ENCODE measurements at places on chromosomes 2 and 18.
A peak's percentile ranks its signal among the peaks of the same experiment; 100 is the strongest.

GRCh38 chr2:59752071-59752470, 801.4 kb downstream of the BCL11A start:
- DNase-seq = no peak

- no peak for DNase-seq
These were observed 216.3 kb upstream of the PARD3B start for GRCh38 chr2:204329016-204329415.

GRCh38 chr2:71844967-71845366, 302.7 kb downstream of the CYP26B1 start:
- DNase-seq = no peak

GRCh38 chr18:13180614-13181375, 37.8 kb upstream of the LDLRAD4 start:
- no peak for DNase-seq

DNA sequence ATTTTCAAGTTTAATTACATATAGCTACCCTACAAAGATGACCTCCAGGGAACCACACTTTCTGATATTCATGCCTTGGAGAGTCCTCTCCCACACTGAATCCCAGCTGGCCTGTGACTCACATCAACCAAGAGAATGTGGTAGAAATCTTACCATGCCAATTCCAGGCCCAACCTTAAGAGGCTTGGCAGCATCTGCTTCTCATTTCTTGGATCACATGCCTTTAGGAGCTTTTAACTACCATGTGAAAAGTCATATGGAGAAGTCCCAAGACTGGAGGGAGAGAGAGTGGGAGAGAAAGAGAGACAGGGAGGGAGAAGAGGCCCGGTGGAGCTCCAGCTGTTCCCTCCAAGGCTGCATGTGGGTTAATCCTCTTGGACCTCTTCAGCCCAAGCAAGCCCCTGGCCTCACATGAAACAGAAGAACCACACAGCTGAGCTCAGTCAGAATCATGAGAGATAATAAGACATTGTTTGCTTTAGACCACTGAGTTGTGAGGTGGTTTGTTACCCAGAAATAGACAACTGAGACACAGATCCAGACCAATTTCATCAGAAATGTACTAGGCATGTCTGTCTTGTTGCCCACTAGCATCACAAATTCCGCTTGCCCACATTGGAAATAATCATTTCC, 190.7 kb downstream of the MTCL1 start:
- DNase-seq = no peak

DNA sequence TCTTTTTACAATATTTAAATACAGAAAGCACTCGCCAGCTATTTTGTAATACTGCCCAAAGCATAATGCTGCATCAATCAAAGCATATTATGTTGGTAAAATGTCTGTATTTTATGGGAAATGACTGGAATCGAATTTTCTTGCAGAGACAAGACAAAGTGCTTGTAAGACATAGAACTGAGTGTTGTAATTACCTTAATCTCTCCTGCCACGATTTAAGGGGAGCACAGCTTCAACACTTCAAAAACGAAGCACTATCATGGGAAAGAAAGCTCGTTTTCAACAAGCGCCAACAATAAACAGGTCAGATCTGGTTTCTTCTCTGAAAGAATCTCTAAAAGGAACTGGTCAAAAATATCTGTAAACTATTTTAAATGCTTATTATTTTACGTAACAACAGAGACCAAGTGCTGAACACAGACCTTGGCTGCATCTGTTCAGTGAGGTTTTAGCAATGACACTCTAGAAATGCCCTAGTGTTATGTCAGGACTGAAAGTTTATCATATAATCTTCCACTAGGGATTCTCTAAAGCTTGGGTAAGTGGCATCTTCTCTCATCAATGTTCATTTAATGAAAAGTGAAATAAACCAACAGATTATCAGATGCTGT, 19.0 kb downstream of the RND3 start:
- DNase-seq = no peak

DNA sequence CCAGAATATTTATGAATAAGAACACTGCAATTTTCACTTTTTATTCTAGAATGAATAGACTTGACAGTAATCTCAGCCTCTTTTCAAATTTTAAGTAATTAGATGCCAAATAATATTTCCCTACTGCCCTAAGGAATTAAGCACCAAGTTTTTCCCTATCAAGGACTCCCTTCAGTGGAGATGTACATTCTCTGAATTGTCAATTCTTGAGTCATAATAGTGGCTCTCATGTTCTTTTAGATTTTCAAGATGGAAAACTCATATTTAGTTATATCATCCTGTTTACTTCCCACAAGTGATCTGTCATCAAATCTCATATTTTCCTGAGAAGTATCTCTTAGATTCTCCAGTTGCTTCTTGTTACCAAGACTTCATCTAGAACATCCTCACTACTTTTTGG, 1248.9 kb upstream of the CHAC2 start:
- DNase-seq = no peak

DNA sequence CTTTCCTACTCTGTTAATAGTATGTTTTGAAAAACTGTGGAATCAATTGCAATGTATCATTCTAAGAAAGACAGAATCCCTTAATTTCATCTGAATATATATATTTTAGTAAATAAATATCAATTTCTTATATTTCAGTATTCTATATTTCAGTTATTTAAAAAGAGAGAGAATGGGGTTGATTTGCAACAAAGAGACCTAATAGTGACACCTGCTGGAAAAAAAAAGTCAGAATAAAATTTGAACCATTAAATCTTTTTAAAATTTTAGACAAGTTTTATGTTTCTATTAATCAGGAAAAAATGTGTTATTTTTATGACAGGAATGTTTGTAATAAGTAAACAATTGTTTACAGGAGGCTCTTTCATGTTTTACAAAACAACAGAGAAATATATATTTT, 20.7 kb upstream of the CCNT2 start:
- peak; percentile 34 for DNase-seq

DNA sequence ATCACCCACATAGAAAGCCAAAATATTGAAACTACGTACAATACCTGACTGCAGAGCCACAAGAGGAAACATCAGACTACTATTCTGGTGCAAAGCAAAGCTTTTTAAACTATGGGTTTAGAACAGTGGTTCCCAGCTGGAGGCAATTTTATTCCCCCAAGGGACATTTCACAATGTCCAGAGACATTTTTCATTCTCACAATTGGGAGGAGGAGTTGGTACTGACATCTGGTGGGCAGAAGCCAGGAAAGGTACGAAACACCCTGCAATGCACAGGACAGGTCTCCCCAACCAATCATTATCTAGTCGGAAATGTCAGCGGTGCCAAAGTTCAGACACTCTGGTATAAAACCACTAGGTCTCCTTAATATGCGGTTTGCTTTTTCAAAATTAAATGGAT, 88.4 kb upstream of the ARL5A start:
- no peak for DNase-seq

DNA sequence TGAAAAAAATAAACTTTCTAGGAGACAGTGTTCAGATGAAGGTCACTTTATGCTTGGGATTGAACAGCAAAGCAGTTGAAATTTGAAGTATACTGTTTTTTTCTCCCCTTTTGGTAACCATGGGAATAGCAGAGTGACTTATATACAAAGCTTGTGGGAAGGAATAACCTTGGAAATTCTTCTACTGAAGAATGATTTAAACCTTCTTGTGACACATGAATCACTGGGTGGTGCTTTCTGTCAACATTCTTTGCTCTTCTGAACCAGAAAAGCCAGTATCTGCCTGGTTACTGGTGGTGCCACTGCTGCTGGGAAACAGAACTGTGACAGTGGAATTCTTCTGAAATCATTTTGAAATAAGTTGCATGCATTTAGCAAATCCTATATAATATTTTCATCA, 39.4 kb upstream of the RND3 start:
- no peak for DNase-seq

DNA sequence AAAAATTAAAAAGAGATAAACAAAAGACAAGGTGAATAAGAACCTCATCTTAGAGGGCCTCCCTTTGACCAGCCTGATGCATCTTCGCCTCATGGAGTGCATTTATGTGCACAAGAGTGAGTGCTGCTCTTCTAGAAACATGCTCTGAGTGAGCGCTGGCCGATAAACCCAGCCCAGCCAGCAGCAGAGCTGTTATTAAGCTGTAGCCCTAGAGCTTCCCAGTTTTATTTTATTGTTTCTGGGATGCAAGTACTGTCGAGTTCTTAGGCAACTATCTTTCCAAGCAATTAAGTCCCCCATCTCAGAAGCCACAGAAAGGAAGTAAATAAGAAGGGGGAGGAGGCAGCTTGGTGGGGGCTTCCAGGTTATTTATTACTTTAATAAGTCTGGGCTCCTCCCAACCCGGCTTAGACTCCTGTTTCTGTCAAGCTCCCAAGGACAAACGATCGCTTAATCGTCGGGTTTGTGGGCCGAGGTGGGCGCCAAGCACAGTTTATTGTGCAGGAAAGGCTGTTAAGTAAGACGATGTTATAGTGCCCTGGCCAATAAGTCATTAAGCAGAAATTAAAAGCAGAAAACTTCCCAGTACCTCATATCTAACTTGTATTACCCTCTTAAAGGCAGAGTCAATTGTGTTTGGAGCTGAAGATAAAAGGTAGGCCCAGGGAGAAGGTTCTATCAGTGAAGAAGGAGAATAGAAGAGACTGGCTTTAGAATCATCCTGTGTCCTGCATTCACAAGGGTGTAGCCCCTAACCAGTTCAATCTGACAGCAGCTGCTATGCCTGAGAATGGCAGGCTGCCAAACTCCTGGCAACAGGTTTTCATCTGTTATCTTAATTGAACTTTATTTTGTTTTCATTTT, 176.3 kb downstream of the PIK3C3 start:
- no peak for DNase-seq

GRCh38 chr2:61537277-61537949, 743 bp downstream of the XPO1 start:
- no peak for DNase-seq

GRCh38 chr2:66303471-66303870, 131.5 kb upstream of the MEIS1 start:
- DNase-seq = no peak

- DNase-seq = no peak
These were observed 190.8 kb downstream of the TMEM247 start for GRCh38 chr2:46669996-46670793.

- no peak for DNase-seq
These were observed 37.3 kb downstream of the USP34 start for GRCh38 chr2:61433606-61434005.

DNA sequence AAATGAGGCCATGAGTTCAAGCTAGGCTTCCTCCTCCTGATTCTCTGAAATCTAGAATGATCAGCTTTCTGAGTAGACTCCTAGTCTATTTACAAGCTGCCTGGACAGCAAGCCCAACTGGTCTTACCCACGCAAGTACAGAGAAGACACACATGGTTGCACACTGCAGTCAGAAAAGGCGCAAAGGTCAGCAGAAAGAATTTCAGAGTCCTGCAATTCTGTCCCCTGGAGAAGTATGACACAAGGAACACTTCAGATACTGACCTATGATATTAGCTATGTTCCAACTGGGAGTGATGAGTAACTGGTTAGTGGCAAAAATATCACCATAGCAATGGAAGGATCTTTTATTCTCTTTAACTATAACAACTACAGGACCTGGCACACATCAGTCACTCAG, 336.1 kb upstream of the PKDCC start:
- peak; percentile 23 for DNase-seq

DNA sequence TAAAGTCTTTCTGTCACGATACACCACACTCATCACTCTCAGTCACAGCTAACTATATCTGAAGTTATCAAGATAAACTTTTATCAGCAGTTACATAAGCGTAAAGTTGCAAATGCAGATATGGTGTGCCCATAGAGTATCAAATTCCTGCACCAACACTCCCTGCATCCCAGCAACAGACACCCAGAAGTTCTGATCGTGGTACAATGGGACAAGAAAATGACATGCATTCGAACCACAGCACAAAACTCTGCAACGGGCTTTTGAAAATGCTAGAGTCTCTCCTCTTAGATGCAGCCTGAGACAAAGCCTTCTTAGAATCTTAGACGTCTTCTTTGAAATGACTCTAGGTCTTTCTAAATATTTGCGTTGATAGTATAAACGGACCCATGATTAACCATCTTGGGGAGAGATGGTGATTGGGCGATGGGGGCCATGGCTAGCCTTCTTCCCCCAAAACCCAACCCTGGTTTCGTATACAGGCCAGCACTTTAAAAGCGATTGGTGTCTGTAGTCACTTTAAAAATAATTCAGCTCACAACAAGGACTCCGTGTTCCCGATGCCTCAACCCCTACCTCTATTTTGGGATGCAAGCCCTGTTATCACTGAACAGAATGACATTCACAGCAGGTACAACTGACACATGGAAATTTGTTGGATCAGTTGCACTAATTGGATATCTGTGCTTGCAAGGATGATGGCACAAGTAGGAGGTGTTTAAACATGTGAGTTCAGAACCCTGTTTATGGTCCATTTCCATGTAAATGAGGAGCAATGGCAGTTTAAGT, 286.6 kb downstream of the MYT1L start:
- DNase-seq = no peak

DNA sequence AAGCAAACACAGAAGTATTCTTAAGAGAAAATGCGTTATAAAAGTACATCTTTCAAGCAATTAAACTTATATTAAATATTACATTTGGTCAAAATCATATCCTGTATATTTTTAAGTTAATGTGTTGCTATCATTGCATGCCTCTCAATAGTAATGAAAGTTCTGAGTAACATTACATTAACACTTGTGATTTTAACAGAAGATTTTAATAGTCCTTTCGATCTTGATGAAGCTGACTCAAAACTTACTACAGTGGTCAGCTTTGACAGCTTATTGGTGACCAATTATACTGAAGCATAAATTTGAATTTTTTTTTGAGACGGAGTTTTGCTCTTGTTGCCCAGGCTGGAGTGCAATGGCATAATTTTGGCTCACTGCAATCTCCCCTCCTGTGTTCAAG, 303.3 kb downstream of the GALR1 start:
- DNase-seq = no peak

GRCh38 chr2:70887550-70888246, 48.0 kb upstream of the ATP6V1B1 start:
- no peak for DNase-seq

GRCh38 chr2:85397925-85398331, 12.2 kb downstream of the CAPG start:
- no peak for DNase-seq

GRCh38 chr2:39136799-39137198, 15.9 kb upstream of the SOS1 start:
- no peak for DNase-seq

- DNase-seq = no peak
These were observed 360.6 kb downstream of the RND3 start for GRCh38 chr2:150126839-150127238.

- DNase-seq = no peak
These were observed 178.5 kb upstream of the TRIB2 start for GRCh38 chr2:12538138-12538694.

Measured in OCI-M1 (cell line).